Adrenal gland (tissue), 19 donors: ENCODE measurements at places on chromosomes 4 and X. TPM values are rescaled to one million over a fixed set of nuclear protein-coding genes. Genes with fewer than 3 reads are reported as not detected.

DNA sequence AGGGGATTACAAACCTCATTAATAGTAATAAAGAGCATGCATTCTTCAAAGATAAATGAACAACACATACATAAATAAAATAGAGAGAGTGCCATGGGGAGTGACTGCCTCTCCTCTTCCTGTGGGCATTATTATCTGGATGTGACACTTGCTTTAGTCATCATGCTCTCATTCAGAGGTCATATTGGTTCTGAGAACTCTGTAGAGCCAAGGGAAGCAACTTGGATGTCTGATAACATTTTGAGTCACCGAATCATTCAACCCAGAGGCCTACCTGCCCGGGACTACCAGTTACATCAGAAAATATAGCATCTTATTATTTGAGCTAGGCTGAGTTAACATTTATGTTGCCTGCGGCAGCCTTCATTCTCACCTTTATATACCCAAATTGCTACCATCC lies 489.5 kb downstream of the STIM2 start:
- DNase-seq: no peak

DNA sequence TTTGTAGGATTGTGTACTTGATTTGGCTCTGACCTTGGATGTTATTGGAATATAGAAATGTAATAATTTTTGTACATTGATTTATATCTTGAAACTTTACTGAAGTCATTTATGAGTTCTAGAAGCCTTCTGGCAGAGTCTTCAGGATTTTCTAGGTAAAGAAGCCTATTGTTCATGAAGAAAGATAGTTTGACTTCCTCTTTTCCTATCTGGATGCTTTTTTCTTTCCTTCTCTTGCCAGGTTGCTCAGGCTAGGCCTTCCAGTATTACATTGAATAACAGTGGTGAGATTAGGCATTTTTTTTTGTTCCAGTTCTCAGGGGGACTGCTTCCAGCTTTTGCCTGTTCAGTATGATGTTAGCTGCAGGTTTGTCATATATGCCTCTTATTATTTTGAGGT lies 191.1 kb downstream of the NAA11 start:
- DNase-seq: no peak

- peak; percentile 65 for DNase-seq
Measured at GRCh38 chr4:16227462-16227868, 1.2 kb upstream of the TAPT1 start.

- DNase-seq: no peak
Measured at GRCh38 chr4:7442574-7443162, 7.9 kb upstream of the PSAPL1 start.

Gene GLRA2
- not detected for total RNA-seq

Gene IBSP
- total RNA-seq: not detected
